ENCODE measurements at places on chromosomes 2 and 18. TPM values are rescaled to one million over a fixed set of nuclear protein-coding genes. Genes with fewer than 3 reads are reported as not detected.

DNA sequence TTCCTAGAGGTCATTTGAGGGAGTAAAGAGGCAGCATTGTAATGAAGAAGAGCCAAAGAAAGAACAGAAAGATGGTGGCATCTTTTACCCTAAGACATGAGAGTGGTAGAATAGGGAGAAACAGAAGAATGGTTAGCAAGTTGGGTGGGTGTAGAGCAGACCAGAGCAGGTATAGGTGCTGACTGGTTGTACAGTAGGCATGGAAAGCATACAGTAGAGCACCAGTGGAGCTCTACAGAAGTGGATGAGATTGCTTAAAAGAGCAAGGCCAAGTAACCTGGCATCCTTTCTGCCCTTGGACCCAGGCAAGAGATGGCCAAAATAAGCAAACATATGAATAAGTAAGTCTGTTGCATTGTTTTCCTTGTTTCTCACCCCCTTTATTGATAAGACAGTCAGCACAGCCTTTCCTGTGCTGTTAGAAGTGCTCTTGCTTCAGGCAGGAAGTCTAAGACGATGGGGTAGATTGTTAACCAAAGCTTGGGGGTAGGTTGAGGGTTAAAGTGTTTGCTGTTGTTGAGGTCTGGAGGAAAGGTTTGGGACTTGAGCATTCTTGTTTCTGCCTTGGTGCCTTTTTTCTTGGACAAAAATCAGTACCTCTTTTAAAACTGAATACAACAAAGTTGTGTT, 76.9 kb downstream of the DIS3L2 start:
- H3K36me3 ChIP-seq, result no peaks in the 10 kb centered on the region
- no peaks in the 10 kb centered on the region for H3K4me1 ChIP-seq
- no peaks in the 10 kb centered on the region for H3K27me3 ChIP-seq
- no peak overlapping the region for H3K4me3 ChIP-seq

GRCh38 chr2:182628916-182629315, 87.1 kb upstream of the DNAJC10 start:
- no peak overlapping the region for H3K27ac ChIP-seq
- H3K36me3 ChIP-seq, result no peaks in the 10 kb centered on the region
- no peak for DNase-seq
- no peaks in the 10 kb centered on the region for H3K4me1 ChIP-seq
- H3K27me3 ChIP-seq, result no peaks in the 10 kb centered on the region

GRCh38 chr2:150472511-150472899, 15.0 kb downstream of the RND3 start:
- H3K36me3 ChIP-seq, result peaks cover 9% of the 10 kb centered on the region
- H3K4me1 ChIP-seq, result peaks cover 4% of the 10 kb centered on the region
- no peak overlapping the region for H3K4me3 ChIP-seq
- no peak for DNase-seq
- no peaks in the 10 kb centered on the region for H3K27me3 ChIP-seq
- no peak overlapping the region for H3K27ac ChIP-seq

DNA sequence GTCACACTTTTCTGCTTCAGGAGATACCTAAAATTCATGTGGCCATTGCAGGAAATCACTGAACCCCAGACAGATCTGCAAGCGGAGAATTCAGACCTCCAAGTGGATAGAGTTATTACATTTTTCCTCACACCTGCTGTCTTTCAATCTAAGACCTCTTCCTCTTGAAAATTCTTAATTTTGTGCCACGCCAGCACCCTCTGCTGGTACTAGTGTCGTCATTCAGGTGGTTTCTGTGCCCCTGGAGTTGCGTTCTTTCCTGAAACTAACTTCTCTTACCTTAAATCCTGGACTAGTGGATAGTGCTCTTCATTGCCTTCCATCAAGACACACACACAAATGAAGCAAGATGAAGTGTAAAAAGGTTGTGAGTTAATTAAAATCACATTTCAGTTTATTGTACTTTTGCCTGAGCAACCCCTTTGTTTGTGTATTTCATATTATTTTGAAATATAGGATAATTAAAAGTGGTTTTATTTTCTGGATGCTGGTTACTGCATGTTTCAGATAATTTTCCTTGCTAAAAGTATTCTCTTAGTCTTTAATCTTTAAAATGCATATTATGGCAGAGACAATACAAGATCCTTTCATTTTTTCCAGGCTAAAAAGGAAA, 1.6 kb upstream of the DNER start:
- DNase-seq, result no peak
- H3K4me1 ChIP-seq, result no peaks in the 10 kb centered on the region
- H3K27me3 ChIP-seq, result peaks cover 3% of the 10 kb centered on the region
- H3K4me3 ChIP-seq, result no peak overlapping the region
- no peak overlapping the region for H3K27ac ChIP-seq
- H3K36me3 ChIP-seq, result no peaks in the 10 kb centered on the region

DNA sequence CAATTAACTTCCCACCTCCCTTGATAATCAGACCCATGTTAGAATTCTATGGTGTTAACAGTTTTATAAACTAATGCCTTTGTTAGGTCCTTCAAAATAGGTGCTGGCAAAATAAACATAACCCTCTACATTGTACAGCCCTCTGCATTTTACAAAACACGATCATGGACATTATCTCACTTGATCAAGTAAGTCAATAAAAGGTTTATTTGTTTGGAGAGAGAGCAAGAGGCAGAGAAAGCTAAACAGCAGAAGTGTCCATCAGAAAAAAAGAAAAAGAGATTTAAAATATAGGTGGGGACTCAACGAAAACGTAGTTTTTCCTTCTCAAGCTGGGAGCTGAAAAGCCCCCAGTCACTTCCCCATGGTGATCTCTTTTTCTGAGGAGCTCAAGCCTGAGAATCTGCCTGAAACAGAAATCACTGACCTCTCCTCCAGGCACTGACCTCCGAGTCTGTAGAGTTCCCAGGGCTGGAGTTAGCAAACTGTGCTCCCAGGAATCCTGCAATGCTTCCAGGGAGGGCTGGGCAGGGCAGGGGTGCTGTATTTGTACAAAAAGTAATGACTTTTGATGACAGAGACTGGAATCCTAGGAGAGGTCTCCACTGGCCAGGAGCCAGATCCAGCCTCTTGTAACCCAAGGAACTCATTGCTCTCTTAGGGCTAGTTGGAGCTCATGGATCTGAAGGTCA, 137.8 kb upstream of the KLHL29 start:
- H3K27me3 ChIP-seq, result no peaks in the 10 kb centered on the region
- H3K27ac ChIP-seq, result no peak overlapping the region
- DNase-seq, result no peak
- no peaks in the 10 kb centered on the region for H3K36me3 ChIP-seq

- H3K27ac ChIP-seq, result no peak overlapping the region
- DNase-seq, result no peak
- no peaks in the 10 kb centered on the region for H3K27me3 ChIP-seq
- no peaks in the 10 kb centered on the region for H3K36me3 ChIP-seq
- H3K4me3 ChIP-seq, result no peak overlapping the region
Measured at GRCh38 chr2:56981554-56981953, 797.8 kb downstream of the CCDC85A start.

GRCh38 chr2:104465981-104466380, 387.9 kb upstream of the POU3F3 start:
- no peaks in the 10 kb centered on the region for H3K4me1 ChIP-seq
- H3K36me3 ChIP-seq, result no peaks in the 10 kb centered on the region
- no peak overlapping the region for H3K27ac ChIP-seq
- no peaks in the 10 kb centered on the region for H3K27me3 ChIP-seq

- no peaks in the 10 kb centered on the region for H3K27me3 ChIP-seq
- no peaks in the 10 kb centered on the region for H3K36me3 ChIP-seq
- H3K4me3 ChIP-seq, result no peak overlapping the region
- DNase-seq, result no peak
- no peaks in the 10 kb centered on the region for H3K4me1 ChIP-seq
Measured at GRCh38 chr18:40109252-40110049, 1845.6 kb upstream of the PIK3C3 start.

- H3K36me3 ChIP-seq, result no peaks in the 10 kb centered on the region
- no peak for DNase-seq
- H3K27ac ChIP-seq, result no peak overlapping the region
- no peaks in the 10 kb centered on the region for H3K27me3 ChIP-seq
- no peak overlapping the region for H3K4me3 ChIP-seq
Measured at GRCh38 chr2:12950957-12951656, 234.4 kb downstream of the TRIB2 start.

DNA sequence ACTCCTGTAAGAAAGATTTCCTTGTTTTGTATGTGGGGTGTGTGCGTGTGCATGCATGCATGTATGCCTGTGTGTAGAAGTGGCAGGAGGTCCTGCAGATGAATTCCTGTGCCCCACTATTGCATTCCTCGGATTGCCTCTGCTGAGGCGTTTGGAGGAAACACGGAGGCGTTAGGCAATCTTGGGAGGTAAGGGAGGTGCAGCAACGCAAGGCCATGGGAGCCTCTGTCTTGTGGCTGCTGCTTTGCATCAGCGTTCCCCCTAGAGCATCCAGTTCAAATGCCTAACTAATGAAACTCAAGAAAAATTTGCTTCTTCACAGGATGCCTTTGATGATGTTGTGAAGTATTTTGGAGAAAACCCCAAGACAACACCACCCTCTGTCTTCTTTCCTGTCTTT, 80.0 kb downstream of the PRPF40A start:
- H3K36me3 ChIP-seq, result peaks cover 8% of the 10 kb centered on the region
- H3K4me1 ChIP-seq, result no peaks in the 10 kb centered on the region
- no peaks in the 10 kb centered on the region for H3K27me3 ChIP-seq
- no peak for DNase-seq
- H3K27ac ChIP-seq, result no peak overlapping the region

GRCh38 chr2:174781298-174781697, 17.0 kb upstream of the CHRNA1 start:
- H3K27me3 ChIP-seq, result no peaks in the 10 kb centered on the region
- no peak for DNase-seq
- H3K4me1 ChIP-seq, result no peaks in the 10 kb centered on the region
- H3K4me3 ChIP-seq, result no peak overlapping the region
- no peaks in the 10 kb centered on the region for H3K36me3 ChIP-seq

- DNase-seq, result no peak
- no peak overlapping the region for H3K4me3 ChIP-seq
- H3K4me1 ChIP-seq, result no peaks in the 10 kb centered on the region
- no peak overlapping the region for H3K27ac ChIP-seq
Measured at GRCh38 chr2:65681503-65681902, 249.1 kb upstream of the SPRED2 start.

- no peak overlapping the region for H3K27ac ChIP-seq
- H3K27me3 ChIP-seq, result no peaks in the 10 kb centered on the region
- no peaks in the 10 kb centered on the region for H3K4me1 ChIP-seq
- DNase-seq, result no peak
- no peak overlapping the region for H3K4me3 ChIP-seq
Measured at GRCh38 chr2:180664507-180664906, 315.9 kb upstream of the UBE2E3 start.

The FBXO41 gene
- 3.3 TPM for total RNA-seq

The C2orf80 gene
- not detected for total RNA-seq

The LAMA1 gene
- total RNA-seq, result 0.78 TPM

The ABCG8 gene
- total RNA-seq, result not detected

The CXCR1 gene
- 1.8 TPM for total RNA-seq

The FECH gene
- total RNA-seq, result 21.9 TPM

The FAM228A gene
- total RNA-seq, result 1.7 TPM

Measured in aorta (tissue), 5 donors.